ENCODE measurements at places on chromosomes 1 and 21.

DNA sequence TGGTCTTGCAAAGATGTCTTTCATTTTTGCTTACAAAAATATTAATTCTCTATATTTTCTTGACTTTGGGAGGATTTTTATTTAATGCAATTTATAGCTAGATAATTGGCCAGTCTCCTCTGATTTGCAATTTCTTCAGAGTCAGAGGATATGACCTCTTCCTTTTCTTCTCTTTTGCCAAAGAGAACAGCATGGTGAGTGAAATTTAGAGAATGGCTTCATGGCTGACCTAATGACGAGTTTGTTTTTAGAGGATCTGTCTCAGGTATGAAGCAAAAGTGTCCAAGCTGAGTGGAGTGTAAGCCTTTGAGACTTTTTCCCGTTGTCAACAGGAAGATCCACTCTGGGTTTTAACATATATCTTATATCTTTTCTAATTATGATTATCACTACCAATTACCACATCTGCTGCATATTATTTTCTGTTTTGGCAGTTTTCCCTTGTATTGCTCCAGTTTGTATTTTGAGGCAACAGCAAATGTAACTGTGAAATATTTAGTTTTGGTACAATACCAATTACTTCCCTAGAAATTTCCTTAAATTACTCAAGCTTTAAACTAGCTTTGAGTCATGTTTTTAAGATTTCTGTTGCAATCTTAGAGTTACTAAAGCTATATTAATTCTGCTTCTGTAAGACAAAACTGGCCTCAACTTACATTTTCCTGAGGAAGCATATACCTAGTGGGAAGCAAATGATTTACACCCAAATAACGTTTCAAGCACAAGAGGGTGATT is 332.8 kb upstream of the ZRANB2 start:
- DNase-seq = no peak

DNA sequence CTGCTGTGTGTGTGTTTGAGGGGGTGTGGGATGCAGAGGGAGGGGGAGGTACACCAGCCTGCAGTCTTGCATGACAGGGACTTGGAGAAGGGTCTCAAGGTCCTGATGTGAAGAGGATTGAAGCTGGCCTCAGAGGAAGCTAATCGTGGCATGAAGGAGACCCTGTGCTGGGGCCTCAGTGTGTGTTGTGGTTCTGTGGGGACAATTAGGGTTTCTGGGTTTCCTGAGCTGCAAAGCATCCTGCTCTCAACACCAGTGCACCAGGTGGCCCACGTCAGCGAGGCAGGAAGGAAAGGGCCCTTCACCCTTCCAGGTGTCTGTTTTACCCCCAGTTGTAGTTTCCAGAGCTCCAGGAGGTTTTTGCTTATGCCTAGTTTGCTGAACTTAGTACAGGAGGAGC is 52.8 kb downstream of the TENT5C start:
- no peak for DNase-seq

DNA sequence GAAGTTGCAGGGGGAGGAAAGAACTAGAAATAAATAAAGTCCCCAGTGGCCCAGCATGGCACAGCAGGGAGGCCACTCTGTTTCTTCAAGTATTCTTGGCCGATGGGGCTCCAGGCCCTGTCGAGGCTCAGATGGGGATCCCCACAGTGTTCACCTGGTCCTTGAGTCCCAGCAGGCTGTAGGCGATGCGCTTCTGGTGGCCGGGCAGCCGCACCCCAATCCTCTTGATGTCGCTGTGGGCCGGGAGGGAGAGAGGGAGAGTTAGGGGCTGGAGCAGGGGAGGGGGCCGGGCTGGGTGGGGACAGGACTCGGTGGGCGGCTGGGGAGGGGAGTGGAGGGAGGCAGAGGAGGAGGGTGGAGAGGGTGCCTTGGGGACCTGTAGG is 30.8 kb downstream of the EPHA2 start:
- no peak for DNase-seq

GRCh38 chr1:220335668-220336067 is 63.4 kb upstream of the RAB3GAP2 start:
- peak; percentile 69 for DNase-seq

DNA sequence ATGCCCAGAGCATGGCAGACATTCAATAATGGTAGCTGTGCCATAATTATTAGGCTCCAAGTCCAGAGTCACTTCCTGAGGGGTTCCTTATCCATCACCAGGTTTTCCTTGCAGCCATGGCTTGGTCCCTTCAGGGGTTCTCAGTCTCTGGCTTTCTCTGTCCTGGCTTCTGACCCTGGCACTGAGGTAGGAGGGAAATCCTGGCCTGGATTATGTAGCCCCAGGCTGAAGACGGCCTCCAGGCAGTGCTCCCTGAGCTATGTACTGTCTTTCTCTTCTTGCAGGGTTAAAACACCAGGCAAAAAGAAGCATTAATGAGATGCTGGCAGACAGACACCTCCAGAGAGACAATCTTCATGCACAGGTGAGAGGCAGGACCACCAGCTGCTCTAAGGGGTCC is 9.5 kb upstream of the PADI3 start:
- DNase-seq = peak; percentile 72

GRCh38 chr1:10651793-10652192 is 144.7 kb downstream of the CASZ1 start:
- no peak for DNase-seq

DNA sequence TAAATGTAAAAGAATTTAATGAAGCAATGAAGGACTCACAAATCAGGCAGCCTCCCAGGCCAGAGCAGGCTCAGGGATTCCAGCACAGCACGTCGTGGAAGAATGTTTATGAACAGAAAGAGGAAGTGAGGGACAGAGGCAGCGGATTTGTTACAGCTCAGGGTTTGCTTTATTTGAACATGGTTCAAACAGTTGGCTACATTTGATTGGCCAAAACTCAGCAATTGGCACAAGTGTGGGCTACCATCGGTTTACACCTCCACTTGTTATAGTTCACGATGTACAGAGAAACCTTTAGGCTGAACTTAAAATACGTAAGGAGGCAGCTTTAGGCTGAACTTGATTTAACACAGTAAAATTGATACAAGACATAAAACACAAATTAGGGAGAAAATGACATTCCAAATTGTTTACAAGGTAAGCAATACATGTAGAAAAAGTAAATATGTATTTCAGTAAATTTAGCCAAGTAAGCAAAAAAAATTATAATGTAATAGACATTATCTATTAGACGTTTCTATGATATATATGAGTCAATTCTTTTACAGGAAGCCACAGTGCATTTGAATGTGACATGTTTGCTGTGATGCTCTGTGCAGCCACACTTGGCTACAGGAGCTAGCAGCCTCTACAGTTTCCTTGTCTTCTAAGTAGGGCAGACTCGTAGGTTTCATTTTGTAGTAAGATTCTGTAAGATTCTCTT is 126.5 kb downstream of the ADSS2 start:
- DNase-seq = no peak

GRCh38 chr21:38952890-38953289 is 147.2 kb downstream of the ETS2 start:
- no peak for DNase-seq

DNA sequence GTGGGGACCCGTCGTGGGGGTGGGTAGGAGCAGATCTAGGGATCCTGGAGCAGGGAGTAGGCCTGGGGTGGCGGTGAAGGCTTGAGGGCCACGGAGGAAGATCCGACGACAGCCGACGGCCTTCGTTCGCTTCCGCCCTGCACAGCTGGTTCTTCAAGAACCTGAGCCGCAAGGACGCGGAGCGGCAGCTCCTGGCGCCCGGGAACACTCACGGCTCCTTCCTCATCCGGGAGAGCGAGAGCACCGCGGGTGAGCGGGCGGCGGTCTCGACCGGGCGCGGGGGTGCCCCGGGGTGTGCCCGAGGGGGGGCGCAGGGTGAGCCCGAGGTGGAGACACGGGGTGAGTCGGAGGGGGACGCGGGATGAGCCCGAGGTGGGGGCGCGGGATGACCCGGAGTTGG is 16.5 kb upstream of the HDAC1 start:
- no peak for DNase-seq

GRCh38 chr1:48249868-48250267 is 27.4 kb downstream of the SLC5A9 start:
- DNase-seq = no peak

- no peak for DNase-seq
These were observed 10.8 kb downstream of the THEM4 start for GRCh38 chr1:151898519-151898991.

DNA sequence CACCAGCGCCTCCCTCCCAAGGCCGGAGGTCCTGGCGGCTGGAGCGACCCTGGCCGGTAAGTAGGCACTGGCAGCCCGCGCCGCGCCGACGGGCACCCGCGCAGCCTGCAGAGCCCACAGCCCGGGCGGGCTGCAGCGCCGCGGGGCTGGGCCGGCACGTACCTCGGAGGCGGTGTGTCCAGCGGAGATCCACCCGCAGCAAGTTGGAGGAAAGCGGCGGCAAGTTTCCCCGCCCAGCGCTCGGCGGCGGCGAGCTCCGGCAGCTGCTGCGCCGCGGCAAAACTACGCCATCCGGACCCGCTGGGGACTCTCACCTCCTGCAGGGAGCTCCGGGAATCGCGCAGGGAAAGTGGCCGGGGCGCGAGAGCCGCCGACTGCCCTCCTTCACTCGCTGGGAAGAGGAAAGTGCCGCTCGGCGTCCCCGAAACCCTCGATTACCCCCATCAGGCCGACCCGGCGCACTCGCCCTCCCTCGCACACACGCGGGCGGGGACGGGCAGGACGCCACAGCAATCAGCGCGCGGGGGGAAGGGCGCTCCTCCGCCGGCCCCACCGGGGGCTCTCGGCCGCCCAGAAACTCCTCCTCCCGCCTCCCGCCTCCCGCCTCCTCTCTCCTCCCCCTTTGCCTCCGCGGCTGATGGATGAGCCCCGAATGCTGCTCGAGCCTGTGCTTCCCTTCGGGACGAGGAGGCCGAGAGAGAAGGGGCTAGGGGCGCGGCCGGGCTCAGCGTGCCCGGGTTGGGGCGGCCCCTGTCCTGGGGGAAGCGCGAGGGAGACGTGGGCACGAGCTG is at the start of gene TGFBR3:
TSS of gene TGFBR3 (minus strand) at position 436 of the 791 bp plus-strand sequence. CDS start 24,620 bp downstream, outside the sequence.
- DNase-seq = peak; percentile 78

DNA sequence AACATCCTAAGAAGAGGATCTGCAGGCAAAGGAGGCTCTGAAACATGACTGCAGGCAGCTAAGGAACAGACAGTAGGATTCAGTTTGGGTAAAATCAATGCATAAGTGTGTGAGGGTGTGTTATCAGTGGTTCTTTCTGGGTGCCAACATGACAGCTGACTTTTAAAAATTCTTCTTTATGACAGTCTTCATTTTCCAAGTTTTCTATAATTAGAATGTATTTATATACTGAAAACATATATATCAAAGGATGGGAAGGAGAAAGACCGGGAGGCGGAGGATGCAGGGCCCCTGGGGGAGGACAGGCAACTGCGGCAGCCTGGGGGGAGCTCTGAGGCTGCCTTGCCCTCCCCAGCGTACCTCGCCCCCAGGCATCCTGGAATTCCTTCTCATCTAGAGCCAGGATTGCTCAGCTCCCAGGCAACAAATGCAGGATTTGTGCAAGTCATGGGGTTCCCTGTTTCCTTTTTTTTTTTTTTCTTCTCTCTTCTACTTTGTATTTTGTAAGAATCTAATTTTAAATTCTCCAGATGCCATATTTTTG is 104.8 kb downstream of the CSMD2 start:
- no peak for DNase-seq

DNA sequence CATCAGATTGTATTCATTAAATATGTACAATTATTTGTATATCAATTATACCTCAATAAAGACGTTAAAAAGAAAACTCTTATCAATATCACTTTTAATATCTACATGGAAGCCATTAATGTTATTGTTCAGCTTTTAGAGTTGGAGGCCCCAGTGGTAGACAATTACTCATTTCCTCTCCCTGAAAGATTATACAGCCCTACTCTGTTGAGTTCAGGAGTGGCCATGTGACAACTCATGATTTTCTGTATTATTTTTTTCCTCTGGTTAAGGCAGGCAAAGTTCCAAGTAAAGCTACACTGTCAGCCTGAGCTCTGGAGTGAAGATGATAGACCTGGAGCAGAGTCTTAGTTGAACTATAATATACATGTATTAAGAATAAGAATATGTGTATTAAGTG is 247.9 kb upstream of the B3GALT2 start:
- DNase-seq = no peak

DNA sequence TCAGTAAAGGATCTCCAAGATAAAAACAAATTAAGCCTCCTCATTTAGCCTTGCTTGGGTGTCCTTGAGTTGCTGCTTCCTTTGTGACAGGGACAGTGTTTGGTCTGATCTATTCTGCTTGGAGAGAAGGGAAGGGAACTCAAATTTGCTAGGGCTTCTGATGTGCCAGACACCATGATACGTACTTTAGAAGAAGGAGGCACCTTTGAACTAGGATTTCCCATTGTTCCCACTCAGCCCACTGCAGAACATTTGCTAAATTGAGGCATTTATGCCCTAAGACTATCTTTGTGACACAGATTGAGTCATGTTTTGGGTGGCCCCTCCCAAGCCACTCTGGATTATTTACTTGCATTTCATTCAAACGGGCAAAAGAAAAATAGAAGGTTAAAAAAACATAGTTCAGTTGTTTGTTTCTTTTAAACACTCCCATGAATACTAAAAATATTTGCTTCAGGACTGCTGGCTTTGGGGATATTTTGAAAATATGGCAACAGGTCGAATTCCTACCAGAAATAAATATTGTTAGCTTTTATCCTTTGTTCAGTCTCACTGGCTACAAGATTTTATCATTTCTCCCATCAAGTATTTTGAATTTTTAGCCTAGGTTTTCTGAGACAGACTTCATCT is 81.9 kb upstream of the WLS start:
- peak; percentile 94 for DNase-seq

DNA sequence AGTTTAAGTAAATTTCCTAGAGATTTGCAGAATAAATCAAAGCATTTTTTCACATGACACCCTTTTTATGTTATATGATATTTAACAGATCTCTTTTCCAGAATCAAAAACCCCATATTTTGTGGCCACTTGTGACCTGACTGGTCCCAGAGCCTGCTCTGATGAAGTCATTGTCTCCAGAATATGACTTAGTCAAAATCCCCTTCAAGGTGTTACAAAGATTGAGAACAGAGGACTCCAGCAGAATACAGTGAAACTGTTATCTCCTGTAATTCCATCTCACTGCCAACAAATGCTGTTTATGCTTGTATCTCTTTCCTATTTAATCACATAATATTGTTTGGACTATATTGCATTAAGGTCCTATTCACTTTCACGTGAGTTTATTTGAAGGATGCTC is 25.6 kb downstream of the RGS1 start:
- DNase-seq = no peak

DNA sequence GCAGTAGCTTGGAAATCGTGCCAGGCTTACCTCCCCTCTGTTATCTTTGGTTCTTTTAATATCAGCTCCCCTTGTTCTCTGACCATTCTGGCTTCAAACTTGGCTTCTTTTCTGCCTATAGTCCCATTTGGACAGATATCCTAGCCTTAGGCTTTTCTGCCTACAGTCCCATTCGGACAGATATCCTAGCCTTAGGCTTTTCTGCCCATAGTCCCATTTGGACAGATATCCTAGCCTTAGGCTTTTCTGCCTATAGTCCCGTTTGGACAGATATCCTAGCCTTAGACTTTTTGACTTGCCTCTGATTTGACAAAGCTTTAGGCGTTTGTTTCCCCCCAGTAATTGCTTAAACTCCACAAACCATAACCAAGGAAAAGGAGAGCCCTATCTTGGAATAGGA is 25.6 kb downstream of the CHML start:
- no peak for DNase-seq

- DNase-seq = no peak
These were observed 30.0 kb downstream of the FAM78B start for GRCh38 chr1:166136699-166137401.

GRCh38 chr21:43703035-43703880 is 15.7 kb upstream of the PDXK start:
- DNase-seq = no peak

- DNase-seq = no peak
These were observed 3.9 kb upstream of the KRTAP10-6 start for GRCh38 chr21:44596068-44596725.

All from NCI-H1092 treated with DMSO at 0.1 percent for 48 hours (cell line).